NCI-H82 (cell line): ENCODE measurements at places on chromosomes 16 and 17.
A peak's percentile ranks its signal among the peaks of the same experiment; 100 is the strongest.

DNA sequence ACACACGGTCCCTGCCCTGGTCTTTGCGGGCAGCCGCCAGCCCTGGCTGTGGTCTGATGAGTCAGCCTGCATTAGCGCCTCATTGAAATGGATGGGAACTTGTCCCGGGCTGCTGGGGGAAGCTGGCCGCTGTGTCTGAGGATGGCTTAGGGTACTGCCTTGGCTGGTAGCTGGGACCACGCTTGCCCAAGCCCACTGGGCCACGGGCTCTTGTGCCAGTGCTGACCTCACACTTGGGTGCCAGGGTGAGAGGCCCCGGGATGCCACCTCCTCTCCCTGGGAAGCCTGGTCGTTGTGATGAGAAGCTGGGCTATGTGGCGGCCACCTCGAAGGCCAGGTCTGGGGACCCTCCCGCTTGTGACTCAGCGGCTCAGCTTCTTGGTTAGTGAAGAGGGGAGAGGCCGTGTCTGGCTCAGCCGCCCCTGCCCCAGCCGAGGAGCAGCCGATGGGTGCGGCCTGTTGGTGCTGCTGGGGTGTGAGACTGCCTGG is 10.7 kb downstream of the CACNA1H start:
- DNase-seq = no peak

DNA sequence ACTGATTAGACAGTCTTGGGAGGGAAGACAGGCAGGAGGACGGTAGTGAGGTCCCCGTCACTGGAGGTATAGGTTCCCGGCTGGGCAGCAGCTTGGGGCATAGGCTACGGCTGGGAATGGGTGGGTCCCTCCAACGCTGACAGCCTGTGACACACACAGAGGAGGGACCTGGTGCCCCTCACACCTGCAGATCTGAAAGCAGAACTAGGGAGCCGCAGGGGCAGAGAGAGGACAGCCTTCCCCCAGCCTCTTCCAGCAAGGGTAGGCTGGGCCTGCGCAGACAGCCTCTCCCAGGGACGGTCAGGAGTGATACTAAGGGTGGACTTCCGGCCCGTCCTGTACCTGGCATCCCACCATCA is 2.0 kb downstream of the P2RX1 start:
- no peak for DNase-seq

- DNase-seq = no peak
These were observed 541 bp downstream of the CCL3 start for GRCh38 chr17:36089339-36089865.

DNA sequence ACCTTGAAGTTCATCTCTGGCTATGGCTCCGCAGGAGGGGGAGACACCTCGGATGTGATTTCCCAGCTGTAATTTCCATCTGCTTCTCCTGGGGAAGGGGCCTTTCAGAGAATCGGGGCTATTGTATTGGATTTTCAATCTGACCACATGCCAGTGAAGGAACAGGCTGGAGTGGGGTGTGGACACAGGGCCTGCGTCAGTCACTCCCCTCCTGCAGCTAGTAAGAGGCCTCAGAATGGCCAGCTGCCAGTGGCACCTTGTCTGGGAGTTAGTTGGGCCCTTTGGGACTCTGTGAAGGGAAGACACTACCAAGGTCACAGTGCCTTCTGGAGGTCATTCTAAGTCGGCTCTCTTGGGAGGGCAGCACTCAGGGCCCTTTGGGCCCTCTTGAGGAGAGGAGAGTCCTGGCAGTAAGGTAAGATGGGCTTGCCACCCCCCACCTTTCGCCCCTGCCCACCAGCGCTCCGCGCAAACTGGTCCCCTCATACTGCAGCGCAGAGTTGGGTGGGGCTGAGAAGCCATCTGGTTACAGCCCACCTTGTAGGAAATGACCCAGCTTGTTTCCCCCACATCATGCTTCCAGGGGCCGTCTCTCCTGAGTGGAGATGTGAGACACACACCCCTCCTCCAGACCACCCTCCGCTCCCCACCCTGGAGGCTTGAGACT is 5.4 kb downstream of the NXPH3 start:
- no peak for DNase-seq

GRCh38 chr17:72677108-72677507 is 415.4 kb downstream of the SLC39A11 start:
- DNase-seq = no peak

DNA sequence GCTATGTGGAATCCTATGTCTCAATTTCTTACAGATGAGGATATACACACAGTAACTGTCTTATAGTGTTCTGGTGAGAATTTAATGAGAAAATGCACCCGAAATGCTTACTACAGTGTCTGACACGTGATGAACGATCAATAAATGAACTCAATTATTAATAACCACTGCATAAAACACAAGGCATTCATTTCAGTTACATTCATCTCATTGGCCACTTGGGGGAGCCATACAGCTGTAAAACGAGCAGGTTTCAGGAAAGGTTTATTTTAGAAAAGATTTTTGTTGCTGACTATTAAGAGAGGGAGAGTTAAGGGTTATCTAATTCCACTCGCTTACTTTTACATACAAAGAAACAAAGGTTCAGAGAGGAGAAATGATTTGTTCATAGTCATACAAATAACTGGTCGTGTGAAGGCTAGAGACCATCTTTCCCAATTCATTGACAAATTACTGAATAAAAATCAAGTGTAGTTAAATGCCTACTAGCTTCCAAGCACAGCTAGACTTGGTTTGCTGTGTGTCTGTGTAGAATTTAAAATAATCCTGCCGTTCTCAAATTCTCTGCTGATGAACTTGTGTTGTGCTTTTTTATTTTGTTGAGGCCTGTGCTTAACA is 160.1 kb downstream of the MAP2K4 start:
- DNase-seq = peak; percentile 70

- peak; percentile 50 for DNase-seq
These were observed 102.5 kb downstream of the BMERB1 start for GRCh38 chr16:15536843-15537242.

GRCh38 chr16:67424261-67424615 is 6.7 kb upstream of the HSD11B2 start:
- DNase-seq = no peak

DNA sequence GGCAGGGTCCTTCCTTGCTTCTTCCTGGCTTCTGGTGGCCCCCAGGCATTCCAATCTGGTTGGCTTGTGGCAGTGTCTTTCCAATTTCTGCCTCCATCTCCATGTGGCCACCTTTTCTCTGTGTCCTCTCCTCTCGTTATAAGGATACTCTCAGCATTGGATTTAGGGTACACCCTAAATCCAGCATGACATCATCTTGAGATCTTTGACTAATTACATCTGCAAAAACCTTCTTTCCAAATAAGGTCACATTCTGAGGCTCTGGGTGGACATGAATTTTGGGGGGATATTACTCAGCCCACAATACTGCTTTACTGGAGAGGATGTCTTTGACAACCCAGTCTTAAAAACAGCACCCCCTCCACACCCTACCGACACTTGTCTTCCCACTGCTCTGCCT is 18.9 kb upstream of the CFAP20 start:
- no peak for DNase-seq

DNA sequence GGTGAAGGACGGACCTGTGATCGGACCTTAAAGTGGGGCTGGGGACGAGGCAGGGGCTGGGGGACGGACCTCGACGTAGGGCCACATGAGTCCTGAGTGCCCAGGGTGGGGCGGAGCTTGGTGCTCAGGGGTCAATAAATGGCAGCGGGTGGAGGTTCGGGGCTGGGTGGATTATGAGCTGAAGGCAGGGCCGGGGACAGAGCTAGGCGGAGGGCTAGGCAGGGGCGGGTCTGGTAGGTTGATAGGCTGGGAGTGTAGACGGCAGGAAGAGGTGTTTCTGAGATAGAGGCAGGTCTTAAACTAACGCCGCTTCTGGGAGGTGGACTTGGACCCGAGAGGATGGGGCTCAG is 733 bp downstream of the CHRNB1 start:
- DNase-seq = peak; percentile 88

DNA sequence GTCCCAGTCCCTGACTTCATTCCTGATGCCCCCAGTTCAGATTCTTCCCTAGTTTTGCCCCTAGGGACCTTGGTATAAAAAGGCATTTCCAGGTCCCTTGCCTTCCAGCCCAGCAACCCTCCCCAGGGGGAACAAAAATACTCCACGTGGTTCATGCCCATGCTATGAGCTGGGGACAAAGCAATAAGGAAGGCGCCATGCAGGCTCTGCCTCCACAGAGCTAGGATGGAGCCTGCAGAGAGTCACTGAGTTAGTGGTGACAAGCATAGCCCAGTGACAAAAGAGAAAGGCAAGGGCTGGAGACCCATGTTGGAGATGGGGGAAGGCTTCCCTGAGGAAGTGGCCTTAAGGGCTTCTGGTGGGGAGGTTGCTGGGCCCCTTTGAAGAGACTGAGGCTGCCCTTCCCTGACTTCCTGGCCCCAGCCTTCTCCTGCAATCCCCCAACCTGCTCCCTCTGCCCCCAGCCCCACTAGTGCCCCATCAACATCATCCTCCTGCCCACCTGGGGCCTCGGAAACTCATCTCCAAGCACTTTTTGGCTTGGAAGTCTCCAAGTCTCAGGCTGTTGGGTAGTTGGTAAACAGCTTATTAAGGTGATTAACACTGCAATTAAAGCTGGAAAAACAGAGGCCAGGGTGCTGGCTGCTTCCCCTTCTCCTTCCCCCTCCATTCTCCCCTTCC is 9.6 kb downstream of the DLX3 start:
- peak; percentile 78 for DNase-seq

DNA sequence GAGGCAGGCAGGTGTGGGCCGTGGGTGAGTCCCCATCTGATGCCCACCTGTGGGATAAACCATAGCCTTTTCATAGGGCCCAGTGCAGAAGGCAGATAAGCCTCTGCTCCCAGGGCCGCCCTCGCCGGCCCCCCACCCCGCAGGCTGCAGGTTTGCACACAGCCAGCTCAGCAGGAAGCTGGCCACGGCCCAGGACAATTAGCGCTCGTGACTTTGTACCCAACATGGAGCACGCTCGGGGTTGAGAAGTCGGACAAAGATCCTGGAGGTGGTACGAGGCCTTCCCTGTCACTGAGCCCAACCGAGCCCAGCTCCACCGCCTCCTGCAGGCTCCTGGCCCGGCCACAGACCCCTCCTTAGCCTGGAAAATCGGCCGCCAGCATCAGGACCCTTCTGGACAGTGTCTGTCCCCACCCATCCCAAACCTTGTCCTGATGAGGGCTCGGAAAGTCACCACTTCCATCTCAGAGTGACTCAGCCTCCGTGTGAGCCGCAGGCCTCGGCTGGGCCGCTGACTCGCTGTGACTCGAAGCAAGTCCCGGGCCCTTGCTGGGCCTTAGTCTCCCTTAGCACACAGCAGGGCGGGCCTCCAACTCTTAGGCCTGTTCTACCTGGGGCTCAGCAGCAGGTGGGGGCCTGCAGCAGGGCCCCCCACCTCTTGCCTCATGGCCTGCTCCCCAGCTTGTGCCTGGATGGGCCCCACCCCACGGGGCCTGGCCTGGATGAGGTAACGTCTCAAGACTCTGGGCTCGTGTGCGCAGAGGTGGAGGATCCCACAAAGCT is 22.7 kb downstream of the FAM83G start:
- no peak for DNase-seq

GRCh38 chr16:58940609-58941008 is 206.5 kb upstream of the GOT2 start:
- DNase-seq = no peak

- DNase-seq = no peak
These were observed 6.7 kb upstream of the TPPP3 start for GRCh38 chr16:67399749-67400704.

- no peak for DNase-seq
These were observed 54.2 kb downstream of the WIPI1 start for GRCh38 chr17:68403122-68403521.

GRCh38 chr16:62755938-62756337 is 719.7 kb upstream of the CDH8 start:
- no peak for DNase-seq

DNA sequence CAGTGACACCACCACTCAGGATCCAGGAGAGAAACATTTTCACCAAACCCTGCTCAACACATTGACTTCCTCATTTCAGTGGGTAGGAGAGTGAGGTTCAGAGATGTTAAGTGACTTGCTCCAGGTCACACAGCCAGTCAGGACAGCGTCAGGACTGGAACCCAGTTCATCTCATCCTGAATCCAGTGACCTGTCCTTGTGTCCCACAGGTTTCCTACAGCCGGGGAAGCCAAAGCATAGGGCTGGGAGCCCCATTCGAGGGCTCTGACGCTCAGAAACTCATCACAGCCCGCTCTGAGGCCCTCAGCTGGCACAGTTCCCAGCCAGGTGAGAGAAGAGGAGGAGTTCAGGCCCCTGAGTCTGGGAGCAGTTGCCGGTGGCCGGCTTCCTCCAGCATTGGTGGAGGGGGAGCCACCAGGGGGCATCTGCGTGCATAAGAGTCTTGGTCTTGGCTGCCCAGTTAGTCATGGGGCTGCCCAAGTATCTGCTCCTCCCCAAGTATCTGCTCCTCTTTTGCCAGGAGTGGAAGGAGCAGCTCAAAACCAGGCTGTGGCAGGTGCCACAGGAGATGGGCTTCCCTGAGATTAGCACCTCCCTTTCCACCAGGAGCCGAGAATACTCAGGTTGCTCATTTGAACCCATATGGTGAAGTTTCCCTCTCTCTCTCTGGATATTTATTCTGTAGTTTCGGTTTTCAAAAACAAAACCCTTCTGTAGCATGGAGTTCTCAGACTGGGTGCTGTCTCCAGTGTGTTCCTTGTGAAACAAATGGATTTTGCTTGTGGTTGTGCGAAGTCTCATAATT is 56.0 kb downstream of the TNFRSF13B start:
- DNase-seq = peak; percentile 69

DNA sequence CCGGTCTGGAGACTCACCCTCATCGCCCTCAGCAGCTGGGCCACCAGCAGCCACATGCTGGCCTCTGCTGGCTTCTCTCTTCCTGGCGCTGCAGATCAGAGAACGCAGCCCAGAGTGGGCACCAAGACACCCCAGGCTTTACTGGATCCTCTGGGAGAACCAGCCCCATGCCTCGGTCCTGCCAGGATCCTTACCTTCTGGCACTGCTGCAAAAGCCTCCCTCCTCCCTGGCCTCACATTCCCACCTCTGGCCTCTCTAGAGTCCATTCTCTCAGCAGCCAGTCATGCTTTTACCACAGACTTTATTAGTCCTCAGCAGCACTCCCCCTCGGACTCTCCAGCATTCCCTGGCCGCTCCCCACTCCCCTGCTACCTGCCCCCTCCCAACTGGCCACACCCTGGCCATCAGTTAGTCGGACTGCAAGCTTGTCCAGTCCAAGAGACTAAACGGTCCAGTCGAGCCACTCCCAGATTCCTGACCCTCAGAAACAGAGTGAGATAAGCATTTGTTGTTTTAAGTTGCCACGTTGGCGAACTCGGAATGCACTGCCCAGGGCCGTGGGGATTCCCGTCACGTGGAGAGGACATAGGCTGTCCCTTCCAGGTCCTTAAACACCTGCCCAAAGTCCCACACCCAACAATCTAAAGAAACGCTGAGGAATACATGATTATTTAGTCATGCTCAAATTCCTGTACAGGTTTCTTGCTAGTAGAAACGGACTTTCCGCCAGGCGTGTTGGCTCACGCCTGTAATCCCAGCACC is 5.9 kb upstream of the SPG7 start:
- DNase-seq = no peak

DNA sequence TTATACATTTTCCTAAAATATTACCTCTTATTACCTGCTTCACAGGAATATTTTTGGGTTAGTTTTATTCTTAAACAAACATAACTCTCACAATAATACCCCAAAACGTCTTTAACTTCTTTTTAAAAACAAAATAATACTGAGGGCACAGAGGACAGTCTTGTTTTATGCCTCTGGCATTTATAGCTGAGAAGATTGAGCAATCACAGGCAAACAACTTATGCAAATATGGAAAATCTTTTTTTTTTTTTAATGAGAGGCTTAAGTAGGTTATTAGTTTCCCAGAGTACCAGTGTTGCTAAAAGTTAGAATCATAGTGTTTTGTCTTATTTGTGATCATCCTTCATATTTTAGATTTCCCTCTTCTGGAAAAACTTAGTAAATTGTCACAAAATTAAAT is 195.0 kb downstream of the FTO start:
- no peak for DNase-seq
